ENCODE measurements at places on chromosomes 4 and X. TPM values are rescaled to one million over a fixed set of nuclear protein-coding genes. Genes with fewer than 3 reads are reported as not detected.

Gene F8
- total RNA-seq: 0.33 TPM

Gene CT83
- total RNA-seq: not detected

Gene VEGFC
- total RNA-seq: 26.8 TPM

Gene CT55
- not detected for total RNA-seq

Gene NAP1L2
- 0.56 TPM for total RNA-seq

Gene IL2
- not detected for total RNA-seq

Gene TEC
- total RNA-seq: 0.51 TPM

Gene IRF2
- 15.3 TPM for total RNA-seq

Gene RBM47
- total RNA-seq: 44.1 TPM

Gene PRKX
- 14.9 TPM for total RNA-seq

Gene NXF3
- not detected for total RNA-seq

Gene CSN1S1
- not detected for total RNA-seq

Gene GAGE10
- not detected for total RNA-seq

Gene UGT8
- total RNA-seq: 2.2 TPM

Gene GRIA2
- total RNA-seq: not detected

Gene LIMCH1
- total RNA-seq: 2.4 TPM

Gene LINC00632
- 1.2 TPM for total RNA-seq

Measured in airway epithelial cell (primary cell).